Coronary artery (tissue), 2 donors: ENCODE measurements at places on chromosomes 6 and 20.

GRCh38 chr6:38578075-38578474, 61.7 kb downstream of the BTBD9 start:
- DNase-seq: no peak

- no peak for DNase-seq
Measured at GRCh38 chr6:114886670-114887436, 544.0 kb upstream of the HS3ST5 start.

GRCh38 chr20:10111139-10111958, 76.6 kb downstream of the ANKEF1 start:
- DNase-seq: no peak

DNA sequence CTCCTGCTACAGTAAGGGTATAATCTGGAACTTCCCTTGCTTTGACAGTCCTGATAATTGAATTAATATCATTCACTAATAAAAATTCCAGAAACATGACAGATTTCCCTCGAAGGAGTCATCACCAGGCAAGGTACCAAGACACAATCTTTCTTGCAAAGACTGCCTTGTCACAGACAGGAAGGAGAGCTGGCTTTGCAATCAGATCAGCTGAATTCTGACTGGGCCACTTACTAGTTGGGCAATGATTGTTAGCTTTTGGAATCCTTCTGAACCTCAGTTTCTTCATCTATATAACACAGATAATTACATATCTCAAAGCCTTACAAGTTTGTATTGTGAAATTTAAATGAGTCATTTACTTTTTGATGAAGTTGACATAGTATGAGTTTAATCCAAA, 344.2 kb downstream of the RFPL4B start:
- no peak for DNase-seq

GRCh38 chr20:60123652-60124051, 165.4 kb downstream of the CDH26 start:
- no peak for DNase-seq

GRCh38 chr6:22015944-22016343, 280.9 kb downstream of the PRL start:
- DNase-seq: no peak

DNA sequence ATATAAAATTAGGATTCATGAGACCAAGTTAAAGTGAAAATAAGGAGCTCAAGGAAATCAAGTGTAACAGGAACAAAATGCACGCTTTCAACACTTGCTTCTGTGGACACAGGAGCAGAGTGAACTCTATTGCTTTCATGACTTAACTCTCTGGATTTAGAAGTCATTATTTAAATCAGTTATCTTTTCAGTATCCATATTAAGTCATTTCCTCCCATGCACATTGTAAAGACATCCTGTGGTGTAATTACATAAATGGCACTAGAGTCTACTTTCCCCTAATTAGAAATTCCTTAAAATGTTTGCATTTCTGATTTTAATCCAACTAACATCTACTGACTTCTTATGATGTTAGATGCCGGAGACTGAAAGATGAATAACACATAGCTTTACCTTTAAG, 88.0 kb downstream of the INSM1 start:
- DNase-seq: no peak
